ENCODE measurements at places on chromosomes 6 and 20.
A peak's percentile ranks its signal among the peaks of the same experiment; 100 is the strongest.

DNA sequence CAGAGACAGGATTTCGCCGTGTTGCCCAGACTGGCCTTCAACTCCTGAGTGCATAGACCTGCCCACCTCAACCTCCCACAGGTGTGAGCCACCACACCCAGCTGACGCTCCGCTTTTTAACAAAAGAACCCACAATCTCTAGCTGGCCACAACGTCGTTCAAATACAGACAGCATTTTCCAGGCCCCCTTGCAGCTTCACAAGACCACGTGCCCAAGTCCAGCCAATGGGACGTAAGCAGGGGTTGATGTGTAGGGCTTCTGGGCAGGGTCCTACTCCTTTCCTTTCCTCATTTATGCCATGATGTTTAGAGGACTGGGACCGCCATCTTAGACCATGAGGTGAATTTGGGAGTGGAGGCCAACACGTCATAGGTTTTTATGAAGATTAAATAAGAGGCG, 81.0 kb downstream of the TFAP2C start:
- no peak for DNase-seq

DNA sequence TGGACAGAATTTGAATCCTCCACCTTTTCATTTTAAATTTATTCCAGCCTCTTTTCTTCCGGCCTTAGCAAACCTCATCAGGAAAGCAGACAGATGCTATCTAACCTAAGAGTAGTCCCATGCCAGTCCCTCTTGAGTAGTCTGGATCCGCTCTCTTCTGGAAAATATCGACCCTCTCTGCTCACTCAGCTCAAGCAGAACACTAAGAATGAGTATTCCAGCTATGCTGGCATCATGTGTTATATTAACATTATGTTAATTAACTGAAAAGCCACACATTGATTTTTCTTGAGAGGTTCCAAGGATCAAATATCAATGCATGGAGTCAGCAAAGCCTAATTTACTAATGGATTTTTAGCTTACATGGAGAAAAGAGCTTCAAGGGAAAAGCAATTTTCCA, 161.4 kb downstream of the ID4 start:
- no peak for DNase-seq

GRCh38 chr6:90421666-90422065, 125.0 kb upstream of the BACH2 start:
- no peak for DNase-seq

DNA sequence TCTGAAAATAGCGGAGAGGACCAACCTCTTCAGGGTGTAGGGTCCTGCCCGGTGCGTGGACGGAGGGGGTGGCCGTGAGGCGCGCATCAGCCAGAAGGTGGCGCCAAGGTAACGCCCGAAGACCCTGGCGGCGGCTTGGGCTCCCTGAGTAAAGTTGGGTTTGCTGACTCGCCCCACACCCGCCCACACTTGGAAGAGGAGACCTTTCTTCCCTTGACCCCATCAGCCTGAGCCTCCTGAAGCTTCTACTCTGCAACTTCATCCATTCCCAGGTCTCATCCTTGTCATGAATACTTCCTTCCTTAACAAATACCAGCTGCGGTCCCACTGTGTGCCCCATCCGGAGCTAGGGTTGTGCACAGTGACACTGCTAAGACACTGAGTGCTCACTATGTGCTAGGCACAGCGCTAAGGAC, 14.6 kb downstream of the CD40 start:
- DNase-seq, result peak; percentile 77

DNA sequence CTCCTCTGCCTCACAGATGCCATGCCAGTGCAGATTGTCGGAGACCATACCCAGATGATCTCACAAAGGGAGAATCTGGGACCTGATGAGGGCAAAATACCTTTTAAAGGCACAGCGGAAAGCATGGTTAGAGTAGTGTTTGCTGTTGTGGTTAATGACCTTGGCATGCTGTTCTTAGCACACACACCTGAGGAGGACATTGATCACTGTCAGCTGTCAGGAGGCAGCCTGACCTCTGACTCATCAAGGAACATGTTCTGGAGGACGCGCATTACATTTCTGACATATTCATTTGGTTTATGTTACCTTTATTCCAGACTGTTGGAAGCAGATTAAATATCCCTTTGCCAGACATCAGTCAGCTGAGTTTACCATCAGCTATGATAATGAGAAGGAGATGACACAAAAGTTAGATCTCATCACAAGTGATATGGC, 57.1 kb downstream of the GOPC start:
- no peak for DNase-seq

DNA sequence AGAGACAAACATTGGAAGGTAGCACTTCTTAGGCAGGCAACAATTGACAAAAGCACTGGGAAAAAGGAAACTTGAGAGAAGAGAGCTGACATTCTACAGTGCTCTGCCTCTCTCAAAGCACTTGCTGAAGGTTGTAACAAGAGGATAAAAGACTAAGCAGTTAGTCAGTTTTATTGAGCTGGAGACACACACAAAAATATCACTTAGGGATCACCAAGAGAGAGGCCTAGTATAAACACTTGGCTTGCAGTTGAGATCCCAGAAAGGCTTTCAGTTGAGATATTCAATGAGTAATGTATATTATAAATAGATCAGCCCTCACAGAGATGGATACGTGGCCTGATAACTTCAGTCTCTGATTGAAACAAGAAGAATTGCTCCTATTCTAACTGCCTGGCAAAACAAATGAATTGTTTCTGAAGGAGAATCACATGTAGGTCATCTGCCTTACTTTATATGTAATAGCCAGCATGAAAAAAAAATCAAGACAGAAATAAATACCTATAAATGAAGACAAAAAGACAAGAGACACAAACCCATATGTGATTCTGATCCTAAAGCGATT, 747.2 kb upstream of the MAN1A1 start:
- DNase-seq, result no peak

DNA sequence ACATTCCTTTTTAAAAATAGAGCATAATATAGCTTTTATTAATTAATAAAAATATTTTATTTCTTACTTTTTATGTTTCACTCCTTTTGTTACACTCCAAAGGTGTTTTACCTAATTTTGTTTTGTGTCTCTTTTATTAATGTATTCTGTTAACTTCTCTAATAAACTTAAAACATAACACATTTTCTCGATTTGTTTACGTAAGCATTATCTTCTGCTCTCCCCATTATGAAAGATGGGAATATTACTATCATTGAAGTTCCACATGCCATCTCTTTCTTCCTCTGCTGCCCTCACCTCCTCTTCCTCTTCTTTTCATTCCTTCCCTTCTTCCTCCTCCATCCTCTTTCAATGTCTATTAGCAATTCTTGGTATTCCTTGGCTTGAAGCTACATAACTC, 85.0 kb upstream of the HCRTR2 start:
- DNase-seq, result no peak

- DNase-seq, result peak; percentile 35
Observed at GRCh38 chr6:22821664-22822320, 252.4 kb downstream of the HDGFL1 start.

- DNase-seq, result peak; percentile 85
Observed at GRCh38 chr20:44495802-44496481, 20.3 kb downstream of the TTPAL start.

GRCh38 chr20:60591172-60591799, 633.1 kb downstream of the CDH26 start:
- no peak for DNase-seq

- DNase-seq, result no peak
Observed at GRCh38 chr6:33949877-33950435, 146.2 kb upstream of the MLN start.

DNA sequence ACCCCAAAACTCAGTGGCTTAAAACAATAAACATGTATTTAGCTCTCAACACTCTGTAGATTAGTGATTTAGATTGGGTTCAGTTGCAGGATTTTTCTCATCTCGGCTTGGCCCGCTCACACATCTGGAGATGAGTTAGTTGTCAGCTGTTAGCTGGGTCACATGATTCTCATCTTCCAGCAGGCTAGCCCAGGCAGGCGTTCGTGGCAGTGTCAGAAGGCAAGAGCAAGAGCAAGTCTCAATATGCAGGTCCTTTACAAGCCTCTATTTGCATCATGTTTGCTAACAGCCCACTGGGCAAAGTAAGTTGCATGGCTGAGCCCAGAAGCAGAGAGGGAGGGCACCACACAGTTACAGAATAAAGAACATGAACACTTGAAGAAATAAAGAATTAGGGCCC, 83.6 kb upstream of the MYLIP start:
- DNase-seq, result no peak

GRCh38 chr20:15895560-15896084, 677.6 kb downstream of the KIF16B start:
- DNase-seq, result no peak

GRCh38 chr6:33297406-33297955, 1.3 kb downstream of the RGL2 start:
- DNase-seq, result no peak
